ENCODE measurements at places on chromosomes 1 and 21. TPM values are rescaled to one million over a fixed set of nuclear protein-coding genes. Genes with fewer than 3 reads are reported as not detected.

DNA sequence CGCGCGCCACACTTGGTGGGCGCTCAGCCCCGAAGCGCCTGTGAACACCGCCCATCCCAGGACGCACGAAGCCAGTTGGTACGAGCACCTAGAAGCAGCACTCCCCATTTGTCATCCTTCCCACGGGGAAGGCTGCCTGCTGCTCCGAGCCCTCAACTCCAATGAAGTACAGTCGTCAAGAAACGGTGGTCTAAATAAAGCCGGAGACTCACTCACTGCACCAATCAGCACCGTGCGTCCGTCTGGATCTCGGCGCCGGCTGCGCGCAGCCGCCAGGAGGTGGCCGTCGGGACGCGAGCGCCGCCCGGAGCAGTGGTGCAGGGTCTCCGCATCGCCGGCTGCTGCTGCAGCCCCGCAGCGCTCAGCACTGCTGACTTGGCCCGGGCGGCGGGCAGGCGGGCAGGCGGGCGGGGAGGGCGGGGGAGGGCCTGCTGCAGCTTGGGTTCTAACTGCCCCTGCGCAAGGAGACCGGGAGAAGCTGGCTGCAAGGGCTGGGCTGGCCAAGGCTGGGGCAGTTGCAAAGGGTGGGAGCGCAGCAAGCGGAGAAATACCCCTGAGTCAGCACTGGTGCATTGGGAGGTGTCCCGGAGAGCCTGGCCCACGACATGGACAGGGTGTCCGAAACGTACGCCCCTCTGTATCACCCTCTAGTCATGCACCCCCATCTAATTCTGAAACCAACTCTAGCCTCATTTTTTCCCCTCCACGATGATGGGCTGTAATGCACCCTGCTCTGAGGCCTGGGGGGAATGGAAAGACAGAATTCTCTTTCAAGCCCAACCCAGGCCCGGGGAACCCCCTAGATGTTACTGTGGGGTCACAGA lies 35.8 kb upstream of the H6PD start:
- DNase-seq, result no peak

- DNase-seq, result no peak
Measured at GRCh38 chr1:1400576-1401456, 1.7 kb upstream of the CCNL2 start.

DNA sequence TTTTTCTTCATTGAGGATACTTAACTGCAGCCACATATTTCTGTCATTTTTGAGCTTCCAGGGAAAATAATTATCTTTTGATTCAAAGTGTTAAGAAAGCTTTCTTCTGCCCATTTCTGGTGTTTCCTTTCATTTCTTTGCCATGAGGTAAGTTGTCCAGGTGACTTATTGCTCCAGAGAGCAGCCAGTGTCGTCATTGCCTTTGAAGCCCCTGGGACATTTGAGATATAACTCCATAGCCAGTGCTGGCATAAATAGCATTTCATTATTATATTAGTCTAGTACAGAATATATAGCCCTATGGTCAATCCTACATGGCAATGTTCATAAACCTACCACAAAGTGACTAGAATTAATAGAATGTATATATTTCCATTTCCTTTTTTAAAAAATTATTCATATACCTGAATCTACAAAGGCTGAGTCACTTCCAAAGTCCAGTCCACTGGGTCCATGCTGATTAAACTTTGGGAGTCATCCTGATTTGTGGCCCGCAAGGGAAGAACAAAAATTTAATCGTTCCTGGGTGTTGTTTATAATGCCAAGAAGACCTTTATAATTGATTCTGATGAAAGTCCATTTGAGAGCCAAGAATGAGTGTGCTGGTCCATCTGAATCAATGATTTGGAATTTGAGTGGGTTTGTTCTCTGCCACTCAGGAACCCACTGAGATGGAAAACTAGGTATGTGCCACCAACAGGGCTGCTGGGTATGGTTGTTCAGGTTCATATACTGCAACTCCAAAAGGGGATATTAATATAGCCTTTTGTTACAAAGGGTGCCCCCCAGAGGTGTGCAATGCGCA lies 221.8 kb upstream of the PLXNA2 start:
- DNase-seq, result no peak

- DNase-seq, result peak; percentile 89
Measured at GRCh38 chr1:10788592-10789006, 7.8 kb downstream of the CASZ1 start.

GRCh38 chr1:2101531-2101930 lies 51.3 kb downstream of the PRKCZ start:
- no peak for DNase-seq

DNA sequence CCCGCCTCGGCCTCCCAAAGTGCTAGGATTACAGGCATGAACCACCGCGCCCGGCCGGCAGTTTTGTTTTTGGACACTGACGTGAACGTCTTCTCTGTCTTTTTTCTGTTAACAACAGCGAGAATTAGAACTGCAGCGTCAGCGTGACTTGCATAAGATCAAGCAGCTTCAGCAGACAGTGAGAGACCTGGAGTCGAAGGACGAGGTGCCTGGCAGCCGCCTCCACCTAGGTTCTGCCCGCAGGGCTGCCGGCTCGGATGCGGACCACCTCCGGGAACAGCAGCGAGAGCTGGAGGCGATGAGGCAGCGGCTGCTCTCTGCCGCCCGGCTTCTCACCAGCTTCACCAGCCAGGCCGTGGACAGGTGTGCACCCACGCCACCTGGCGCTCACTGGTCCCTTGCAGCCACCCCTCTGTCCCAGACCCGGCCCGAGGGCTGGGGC lies 22.9 kb upstream of the DIP2A start:
- no peak for DNase-seq

DNA sequence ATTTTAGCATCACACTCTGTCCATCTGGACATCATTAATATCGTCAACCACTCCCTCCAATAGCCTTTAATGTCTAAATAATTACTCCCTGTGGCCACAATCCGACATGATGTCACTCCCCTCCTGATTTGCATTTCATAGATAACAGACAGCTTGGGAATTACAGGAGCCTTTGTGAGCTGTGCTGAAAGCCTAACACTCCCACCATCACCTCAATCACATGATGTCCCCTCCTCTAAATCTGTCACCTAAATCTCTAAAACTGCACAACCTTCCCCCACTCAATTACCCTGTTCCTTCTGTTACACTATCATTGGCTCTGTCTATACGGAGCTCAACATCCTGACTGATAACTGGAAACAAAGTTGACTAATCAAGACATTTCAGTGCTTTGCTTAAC lies 14.3 kb downstream of the NHLH2 start:
- DNase-seq, result no peak

DNA sequence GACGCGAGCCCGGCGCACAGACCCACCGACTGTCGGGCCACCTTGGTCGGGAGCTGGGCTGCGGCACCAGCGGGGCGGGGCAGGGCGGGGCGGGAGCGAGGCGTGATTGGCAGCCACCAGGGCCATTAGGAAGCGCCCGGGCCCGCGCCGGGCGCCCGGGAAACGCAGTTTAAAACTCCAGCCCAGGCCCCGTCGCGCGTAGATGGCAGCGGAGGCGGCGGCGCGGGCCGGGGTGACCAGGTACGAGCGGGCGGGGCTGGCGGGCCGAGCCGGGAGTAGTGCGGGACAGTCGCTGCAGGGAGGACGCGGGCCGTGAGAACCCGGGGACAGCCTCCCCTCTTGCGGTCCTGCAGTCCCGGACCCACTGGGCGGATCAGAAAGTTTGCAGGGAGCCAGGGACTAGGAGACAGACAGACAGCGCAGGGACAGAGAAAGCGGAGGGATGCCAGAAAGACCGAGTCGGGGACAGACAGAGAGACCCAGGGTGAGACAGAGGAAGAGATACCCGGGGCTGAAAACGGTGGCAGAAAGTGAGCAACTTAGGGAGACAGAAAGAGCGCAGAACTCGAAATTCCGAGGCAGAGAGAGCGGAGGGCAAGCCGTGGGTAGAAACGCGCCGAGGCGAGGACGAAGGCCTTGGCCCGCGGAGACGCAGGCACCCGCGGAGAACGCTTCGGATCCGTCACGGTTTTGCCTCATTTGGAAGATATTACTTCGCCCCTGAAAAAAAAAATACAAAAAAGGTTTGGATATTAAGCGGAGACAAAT lies at the start of gene DMBX1:
DMBX1 (plus strand) TSS at position 199 of the 768 bp plus-strand sequence. CDS start 17,175 bp downstream, outside the sequence.
- no peak for DNase-seq

DNA sequence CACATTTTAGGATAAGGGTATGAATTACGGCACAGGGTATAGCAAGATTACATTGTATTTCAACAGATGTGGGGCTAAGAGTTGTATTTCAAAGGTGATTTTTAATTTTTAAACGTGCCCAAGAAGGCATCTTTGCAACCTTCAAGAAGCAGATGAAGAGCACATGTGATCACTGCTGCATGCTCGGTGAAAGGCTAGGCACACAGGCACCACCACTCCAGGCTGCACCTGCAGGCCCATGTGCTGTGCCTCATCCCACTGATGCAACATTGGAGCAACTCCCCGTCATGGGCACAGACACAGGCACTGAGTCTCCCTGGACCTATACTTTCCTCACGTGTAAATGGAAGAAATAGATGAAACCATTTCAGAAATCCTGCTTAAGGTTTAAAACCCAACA lies 23.5 kb downstream of the UBE2G2 start:
- no peak for DNase-seq

DNA sequence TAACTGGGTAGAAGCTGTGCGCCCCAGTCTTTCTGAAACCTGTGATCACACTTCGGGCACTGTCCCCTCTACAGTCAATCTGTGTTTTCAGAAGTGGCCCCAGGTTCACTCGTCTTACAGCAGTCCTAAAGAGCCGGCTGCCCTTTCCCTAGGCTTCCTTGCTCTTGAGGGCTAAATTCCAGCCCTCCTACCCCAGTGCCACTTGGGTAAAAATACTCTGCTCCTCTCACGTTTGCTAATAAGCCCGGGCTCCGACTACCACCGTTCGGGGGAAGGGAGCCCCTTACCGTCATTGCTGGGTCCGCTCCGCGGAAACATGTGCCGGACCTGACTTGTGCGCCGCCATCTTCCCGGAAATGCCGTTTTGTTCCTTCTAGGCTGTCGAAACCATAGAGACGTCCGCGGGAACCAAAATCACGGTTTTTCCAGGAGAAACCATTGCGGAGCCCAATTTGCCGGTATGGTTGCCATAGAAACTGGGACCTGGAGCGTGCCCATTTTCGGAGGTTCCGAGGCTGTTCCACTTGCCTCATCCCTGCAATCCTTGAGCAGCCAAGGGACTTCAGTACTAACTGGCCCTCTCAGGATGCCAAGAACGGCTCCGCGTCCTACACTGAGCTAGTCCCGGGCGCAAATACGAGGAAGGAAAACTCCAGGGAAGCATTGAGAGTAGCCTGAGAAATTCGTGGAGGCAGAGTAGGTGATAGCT lies at the start of gene GPATCH4:
GPATCH4 (minus strand) TSS at position 358 of the 709 bp plus-strand sequence.
- DNase-seq, result peak; percentile 89

DNA sequence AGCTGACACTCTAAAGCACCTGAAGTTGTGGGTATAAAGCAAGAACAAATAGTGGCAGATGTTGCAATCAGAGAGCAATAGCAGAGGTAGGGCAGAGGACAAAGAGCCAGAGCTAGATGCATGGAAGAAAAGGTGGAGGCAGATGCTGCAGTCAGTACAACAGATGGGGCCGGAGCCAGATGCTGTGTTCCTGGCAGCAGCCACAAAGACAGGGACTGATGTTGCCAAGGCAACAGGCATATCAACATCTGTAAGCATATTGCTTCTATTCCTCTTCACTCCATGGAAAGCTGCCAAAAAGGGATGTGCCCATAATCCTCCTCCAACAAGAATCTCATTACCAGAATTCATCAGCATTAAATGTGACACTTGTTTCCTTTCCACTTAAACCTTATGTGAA lies 108.0 kb downstream of the TNNI3K start:
- no peak for DNase-seq

DNA sequence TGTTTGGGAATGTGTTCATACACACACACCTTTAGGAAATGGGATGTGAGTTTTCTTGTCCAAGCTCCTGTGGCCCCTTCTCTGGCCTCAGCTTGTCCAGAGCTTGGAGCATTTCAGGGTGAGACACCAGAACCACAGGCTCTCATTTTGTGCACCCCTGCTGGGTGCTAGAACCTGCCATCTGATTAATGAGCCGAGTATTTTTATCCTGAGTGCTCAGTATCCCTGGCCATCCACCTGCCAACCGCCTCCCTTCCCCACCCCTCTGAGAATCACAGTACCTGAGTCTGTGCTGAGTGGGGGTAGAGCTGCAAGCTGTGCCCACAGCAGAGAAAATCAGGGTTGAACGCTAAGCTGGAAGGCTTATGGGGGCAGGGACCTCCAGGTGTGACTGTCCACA lies 1.4 kb downstream of the CASQ1 start:
- DNase-seq, result no peak

DNA sequence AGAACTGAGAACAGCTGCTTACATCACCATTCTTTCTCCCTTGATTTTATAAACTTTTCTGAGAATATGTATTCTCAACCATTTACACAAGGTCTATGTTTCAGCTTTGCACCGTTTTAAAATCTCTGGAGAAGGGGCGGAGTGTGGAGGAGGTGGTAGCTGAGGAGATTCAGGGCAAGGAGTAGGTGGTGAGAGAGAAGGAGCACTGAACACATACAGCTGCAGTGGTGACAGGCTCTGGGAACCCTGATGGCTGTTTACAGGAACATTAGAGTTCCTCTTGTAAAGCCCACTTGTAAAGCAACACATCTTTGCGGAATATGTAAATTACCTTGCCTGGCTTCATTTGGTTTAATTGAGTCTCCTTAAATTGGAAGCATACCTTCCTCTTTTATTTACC lies 89.7 kb downstream of the SMYD2 start:
- DNase-seq, result no peak

DNA sequence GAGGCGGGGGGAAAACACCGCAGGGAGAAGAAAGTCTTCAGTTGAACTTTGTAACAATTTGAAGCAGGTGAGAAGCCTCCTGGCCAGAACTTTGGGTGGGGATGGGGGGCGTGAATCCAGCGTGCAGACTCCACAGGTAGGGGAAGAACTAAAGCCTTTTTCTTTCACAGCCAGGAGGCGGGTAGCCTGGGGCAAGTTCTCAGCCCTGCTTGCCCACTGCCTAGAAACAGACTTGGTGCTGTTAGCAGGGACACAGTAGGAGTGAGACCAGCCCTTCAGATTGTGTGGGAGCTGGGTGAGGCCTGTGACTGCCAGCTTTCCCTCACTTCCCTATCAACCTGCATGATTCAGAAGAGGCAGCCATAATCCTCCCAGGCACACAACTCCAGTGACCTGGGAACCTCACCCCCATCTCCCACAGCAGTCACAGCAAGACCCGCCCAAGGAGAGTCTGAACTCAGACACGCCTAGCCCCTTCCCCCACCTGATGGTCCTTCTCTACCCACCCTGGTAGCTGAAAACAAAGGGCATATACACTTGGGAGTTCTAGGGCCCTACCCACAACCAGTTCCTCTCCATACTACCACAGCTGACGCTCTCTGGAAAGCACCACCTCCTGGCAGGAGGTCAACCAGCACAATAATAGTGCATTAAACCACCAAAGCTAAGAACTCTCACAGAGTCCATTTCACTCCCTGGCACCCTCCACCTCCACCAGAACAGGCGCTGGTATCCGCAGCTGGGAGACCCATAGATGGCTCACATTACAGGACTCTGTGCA lies 83.5 kb upstream of the CDC42BPA start:
- no peak for DNase-seq

The MYCL gene
- 0.35 TPM for total RNA-seq

The UBL4B gene
- total RNA-seq, result not detected

The PEAR1 gene
- total RNA-seq, result 5.6 TPM

The POLR3C gene
- 14.0 TPM for total RNA-seq

The LORICRIN gene
- total RNA-seq, result not detected

The TBX19 gene
- 0.48 TPM for total RNA-seq
